ENCODE measurements at places on chromosomes 13 and 19. TPM values are rescaled to one million over a fixed set of nuclear protein-coding genes. Genes with fewer than 3 reads are reported as not detected.

Gene PRODH2
- not detected for total RNA-seq

Gene CYP2S1
- 8.5 TPM for total RNA-seq

Gene FXYD1
- total RNA-seq, result not detected

Gene ZNF492
- total RNA-seq, result not detected

Gene ZNF808
- 19.1 TPM for total RNA-seq

Gene ATP4B
- not detected for total RNA-seq

Gene ZNF177
- 4.6 TPM for total RNA-seq

Gene LEUTX
- total RNA-seq, result not detected

Gene NECTIN2
- total RNA-seq, result 104 TPM

Gene ZNF507
- total RNA-seq, result 28.3 TPM

Gene OR7A5
- not detected for total RNA-seq

Gene DCT
- not detected for total RNA-seq

Gene ZNF556
- total RNA-seq, result not detected

Gene CYP2A7
- not detected for total RNA-seq

Gene ZNF99
- total RNA-seq, result not detected

Gene C13orf42
- total RNA-seq, result not detected

Gene ADGRE2
- total RNA-seq, result 0.21 TPM

All from Panc1 (cell line).